ENCODE measurements at places on chromosomes 12 and 14.

- no peak for DNase-seq
Measured at GRCh38 chr12:105455261-105455660, 124.8 kb downstream of the C12orf75 start.

DNA sequence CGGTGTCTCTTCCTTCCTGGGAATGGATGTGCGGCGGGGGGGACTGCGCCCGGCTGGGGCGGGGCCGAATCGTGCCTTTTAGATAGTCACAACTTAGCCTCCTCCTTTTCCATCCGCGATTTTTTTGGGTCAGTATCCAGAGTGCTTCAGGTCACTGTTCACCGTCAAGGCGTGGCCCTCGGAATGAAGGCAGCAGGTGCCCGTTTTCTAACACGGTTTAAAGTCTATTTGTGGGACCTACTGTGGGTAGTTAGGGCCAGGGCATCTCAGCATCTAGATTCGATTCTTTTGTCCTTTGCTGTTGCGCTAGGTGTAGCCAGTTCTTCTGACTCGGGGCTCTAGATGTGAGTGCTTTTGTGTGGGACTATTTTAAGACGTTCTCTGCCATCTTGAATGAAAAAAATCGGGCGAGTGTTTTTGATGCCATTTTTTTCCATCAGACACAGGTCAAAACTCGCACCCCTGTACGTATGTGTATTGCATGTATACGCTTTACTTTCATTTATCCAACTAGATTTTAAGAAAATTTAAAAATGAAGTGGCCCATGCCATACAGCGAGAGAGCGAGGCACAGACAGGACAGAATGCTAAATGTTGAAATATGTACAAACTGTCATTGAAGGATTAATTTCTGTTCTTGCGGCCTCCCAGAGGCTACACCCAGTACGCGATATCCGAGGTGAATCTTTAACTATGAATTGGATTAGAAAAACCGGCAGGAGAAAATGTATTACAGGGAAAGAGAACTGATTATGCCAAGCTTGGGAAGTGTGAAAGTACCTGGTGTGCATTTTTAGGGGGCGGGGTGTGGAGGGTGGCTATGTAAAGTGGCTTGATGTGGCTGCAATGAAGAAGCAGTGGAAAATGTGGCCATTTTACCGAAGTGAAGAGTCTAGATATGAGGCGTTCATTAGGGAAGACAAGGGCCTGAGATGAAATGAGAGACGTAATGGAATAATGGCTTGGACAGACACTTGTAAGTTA, 835 bp downstream of the VEZT start:
- DNase-seq, result peak; percentile 78

GRCh38 chr12:5177731-5178130, 134.1 kb downstream of the KCNA5 start:
- DNase-seq, result no peak

GRCh38 chr12:6745741-6746525, 7.0 kb downstream of the MLF2 start:
- DNase-seq, result no peak

DNA sequence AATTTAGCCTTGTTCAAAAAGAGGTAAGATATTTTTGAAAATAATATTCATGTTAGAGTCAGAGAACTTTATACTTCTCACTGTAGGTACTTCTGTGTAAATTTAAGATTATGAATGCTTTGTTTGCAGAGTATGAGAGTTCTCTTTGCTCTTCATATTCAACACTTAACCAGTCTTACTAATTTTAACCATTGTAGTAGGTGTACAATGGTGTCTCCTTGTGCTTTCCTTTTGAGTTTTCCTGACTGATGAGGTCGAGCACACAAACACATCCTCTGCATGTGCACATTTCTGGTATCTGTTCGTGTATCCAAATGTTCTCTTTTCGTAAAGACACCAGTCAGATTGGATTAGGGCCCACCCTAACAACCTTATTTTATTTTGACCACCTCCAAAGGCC, 45.8 kb downstream of the MIA2 start:
- no peak for DNase-seq

GRCh38 chr14:88272390-88273269, 50.4 kb downstream of the KCNK10 start:
- peak; percentile 34 for DNase-seq

DNA sequence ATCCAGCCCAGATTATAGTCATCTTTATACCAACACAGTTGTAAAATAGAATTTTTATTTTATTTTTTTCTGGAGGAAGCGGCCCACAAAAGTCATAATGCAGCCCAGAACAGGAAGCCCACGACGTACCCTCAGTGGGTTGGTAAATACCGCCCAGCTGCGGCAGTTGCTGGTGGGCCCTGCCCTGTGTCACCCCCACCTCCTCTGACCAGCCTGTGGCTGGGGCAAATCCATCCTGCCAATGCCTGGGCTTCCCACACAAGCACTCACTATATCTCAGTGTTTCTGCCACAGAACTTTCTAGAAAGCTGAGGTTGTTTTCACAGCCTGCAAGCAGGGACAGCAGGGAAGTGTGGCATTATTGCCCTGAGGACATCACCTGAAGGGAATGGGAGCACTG, 171.4 kb upstream of the GSC start:
- no peak for DNase-seq

- no peak for DNase-seq
Measured at GRCh38 chr12:111285200-111285599, 83.7 kb downstream of the PHETA1 start.

DNA sequence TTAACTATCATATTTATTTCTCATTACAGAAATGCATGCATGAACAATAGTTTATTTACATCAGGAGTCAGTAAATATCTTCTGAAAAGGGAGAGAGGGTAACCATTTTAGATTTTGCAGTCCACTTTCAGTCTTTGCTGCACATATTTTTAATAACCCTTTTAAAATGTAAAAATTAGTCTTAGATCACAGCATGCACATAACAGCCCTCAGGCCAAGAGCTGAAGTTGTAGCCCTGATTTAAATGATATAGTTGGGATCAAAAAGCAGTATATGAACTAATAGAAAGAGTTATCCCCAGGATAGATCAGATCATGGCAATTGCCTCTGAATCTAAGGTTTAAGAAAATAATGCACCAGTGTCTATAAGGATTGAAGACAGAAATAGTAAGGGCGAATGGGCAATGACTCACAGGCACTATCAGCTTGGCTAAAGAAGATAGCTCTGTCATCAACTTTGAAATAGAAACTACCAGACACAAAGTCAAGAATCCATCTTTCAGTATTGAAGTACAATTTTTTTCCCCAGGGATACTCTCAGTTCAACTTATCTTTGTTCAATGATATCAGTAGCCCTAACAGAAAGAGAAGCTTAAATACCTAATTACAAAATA, 13.1 kb upstream of the CLEC7A start:
- DNase-seq, result no peak

- no peak for DNase-seq
Measured at GRCh38 chr12:131137836-131138637, 184.3 kb downstream of the ADGRD1 start.

- DNase-seq, result no peak
Measured at GRCh38 chr12:39752482-39753137, 133.0 kb upstream of the ABCD2 start.

GRCh38 chr12:47102406-47102805, 22.6 kb upstream of the AMIGO2 start:
- DNase-seq, result no peak

- DNase-seq, result no peak
Measured at GRCh38 chr12:126107659-126108058, 1042.4 kb downstream of the AACS start.

GRCh38 chr14:38124506-38124905, 83.2 kb upstream of the SSTR1 start:
- DNase-seq, result no peak

- DNase-seq, result no peak
Measured at GRCh38 chr12:22588817-22589216, 36.2 kb upstream of the ETNK1 start.

Data from NCI-H187 (cell line).